ENCODE measurements at places on chromosomes 5 and 9. TPM values are rescaled to one million over a fixed set of nuclear protein-coding genes. Genes with fewer than 3 reads are reported as not detected.

DNA sequence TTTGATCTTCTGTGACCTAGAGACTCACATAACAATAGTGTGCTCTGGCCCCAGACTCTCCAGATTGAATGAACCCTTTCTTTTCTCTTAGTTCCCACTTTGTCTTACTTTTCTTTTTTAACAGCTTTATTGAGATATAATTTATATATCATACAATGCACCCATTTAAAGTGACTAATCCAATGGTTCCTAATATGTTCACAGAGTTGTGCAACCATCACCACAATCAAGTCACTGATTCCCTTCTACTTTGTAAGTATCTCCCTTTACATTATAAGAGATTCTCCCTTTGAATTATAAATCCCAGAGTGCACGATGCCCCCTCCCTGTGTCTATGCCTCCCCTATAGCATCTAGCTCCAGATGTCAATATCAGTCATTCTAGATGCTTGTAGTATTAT, 172.4 kb downstream of the HINT1 start:
- no peak for DNase-seq

GRCh38 chr5:179606071-179606909, 17.2 kb downstream of the HNRNPH1 start:
- DNase-seq: no peak

GRCh38 chr9:126734877-126735276, 70.0 kb upstream of the ZBTB43 start:
- DNase-seq: no peak

DNA sequence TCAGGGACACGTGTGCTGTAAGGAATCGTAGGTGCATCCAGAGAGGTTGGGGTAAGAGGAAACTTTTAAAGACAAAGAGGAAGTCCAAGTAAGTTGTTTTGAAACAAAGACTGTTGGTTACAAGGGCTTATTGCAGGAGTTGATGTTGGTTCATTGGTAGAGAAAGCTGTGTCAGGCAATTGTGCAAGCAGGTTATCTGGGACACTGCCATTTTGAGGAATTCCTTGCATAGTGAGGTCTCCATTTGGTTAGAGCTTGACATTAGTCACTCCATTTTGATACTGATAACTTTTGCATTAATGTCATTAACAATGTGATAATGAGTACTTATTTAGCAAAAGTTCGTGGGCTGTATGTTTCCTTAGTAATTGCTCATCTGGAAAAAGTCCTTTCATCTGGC, 24.9 kb downstream of the CNOT6 start:
- no peak for DNase-seq

GRK6 gene
- 30.8 TPM for total RNA-seq

PCDHA4 gene
- total RNA-seq: 1.5 TPM
